Activated naive CD8-positive, alpha-beta T cell treated with anti-CD3 and anti-CD28 coated beads, Interleukin-2, amount 50 U/mL, for 24 hours (primary cell): ENCODE measurements at places on chromosomes 7 and 10.
A peak's percentile ranks its signal among the peaks of the same experiment; 100 is the strongest.

DNA sequence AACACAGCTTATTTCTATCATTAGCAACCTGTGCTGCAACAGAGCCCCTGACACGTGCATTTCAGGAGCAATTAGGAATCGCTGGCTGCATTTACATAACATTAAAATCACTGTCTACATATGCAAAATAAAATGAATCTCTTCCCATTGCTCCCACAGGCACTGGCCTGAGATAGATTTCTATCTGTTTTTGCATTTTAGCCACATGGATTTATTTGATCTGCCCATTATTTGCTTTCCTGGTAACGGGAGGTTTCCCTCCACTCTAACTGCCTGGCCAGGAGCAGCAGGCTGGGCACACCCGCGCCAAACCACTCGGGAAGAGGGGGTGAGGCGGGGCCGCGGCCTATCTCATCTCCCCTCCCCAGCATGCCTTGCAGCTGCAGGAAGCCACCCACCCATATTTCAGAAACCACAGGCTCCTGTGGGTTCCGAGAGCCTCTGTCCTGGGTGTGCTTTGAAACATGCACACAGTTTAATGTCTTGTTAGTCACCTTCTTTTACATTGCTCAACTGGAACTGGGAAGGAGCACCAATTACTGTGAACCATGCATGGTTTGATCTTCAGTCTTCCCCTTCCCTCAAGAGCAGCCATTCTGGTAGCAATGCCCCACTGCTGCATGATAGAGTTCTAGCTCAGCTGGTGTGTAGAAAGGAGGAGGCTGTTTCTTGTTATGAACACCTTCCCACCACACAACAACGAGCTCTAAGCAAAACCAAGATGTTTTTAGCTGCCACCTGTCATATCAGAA lies 37.7 kb upstream of the IKZF1 start:
- peak; percentile 80 for DNase-seq
- no peaks in the 10 kb centered on the region for H3K27me3 ChIP-seq
- peaks cover 2% of the 10 kb centered on the region for H3K36me3 ChIP-seq
- peak overlapping the region; percentile 78 for H3K4me3 ChIP-seq
- H3K4me1 ChIP-seq: peaks cover 98% of the 10 kb centered on the region

DNA sequence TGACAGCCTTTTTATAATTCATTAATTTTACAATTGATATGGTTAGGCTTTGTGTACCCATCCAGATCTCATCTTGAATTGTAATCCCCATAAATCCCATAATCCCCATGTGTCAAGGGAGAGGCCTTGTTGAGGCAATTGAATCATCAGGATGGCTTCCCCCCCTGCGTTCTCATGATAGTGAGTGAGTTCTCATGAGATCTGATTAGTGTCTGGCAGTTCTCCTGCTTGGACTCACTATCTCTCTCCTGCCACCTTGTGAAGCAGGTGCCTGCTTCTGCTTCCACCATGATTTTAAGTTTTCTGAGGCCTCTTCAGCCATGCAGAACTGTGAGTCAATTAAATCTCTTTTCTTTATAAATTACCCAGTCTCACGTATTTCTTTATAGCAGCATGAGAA lies 165.7 kb upstream of the GNAI1 start:
- no peak overlapping the region for H3K4me3 ChIP-seq
- no peaks in the 10 kb centered on the region for H3K27me3 ChIP-seq
- H3K36me3 ChIP-seq: no peaks in the 10 kb centered on the region
- no peaks in the 10 kb centered on the region for H3K4me1 ChIP-seq
- DNase-seq: no peak

DNA sequence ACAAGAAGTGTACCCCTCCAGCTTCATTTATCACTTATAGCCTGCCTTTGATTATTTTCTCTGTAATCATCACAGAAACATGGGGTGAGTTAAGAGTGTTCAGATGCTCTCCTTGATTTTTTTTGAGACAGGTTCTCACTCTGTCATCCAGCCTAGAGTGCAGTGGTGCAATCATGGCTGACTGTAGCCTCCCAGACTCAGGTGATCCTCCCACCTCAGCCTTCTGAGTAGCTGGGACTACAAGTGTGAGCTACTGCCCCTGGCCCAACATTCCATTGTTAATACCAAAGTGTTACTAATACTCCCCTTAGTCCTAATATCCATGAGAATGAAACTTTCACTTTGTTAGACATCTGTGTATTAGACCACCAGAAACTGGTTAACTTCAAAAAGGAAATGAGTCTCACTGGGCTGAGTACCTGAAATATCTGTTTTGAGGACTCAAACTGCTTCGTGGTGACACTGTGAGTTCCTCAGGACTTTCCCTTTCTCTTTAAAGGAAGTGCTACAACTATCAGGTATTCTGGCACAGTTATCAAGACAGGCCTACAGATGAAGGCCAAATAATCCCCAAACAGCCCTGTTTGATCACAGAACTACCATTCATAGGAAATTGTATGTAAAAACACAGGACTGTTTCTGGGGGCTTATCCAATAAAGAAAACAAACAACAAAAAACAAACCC lies 20.5 kb upstream of the CFAP70 start:
- no peaks in the 10 kb centered on the region for H3K27me3 ChIP-seq
- no peak for DNase-seq
- peaks cover 59% of the 10 kb centered on the region for H3K36me3 ChIP-seq
- H3K4me1 ChIP-seq: peaks cover 8% of the 10 kb centered on the region
- no peak overlapping the region for H3K4me3 ChIP-seq

GRCh38 chr10:1679821-1680650 lies 57.3 kb downstream of the ADARB2 start:
- H3K27ac ChIP-seq: no peak overlapping the region
- H3K4me3 ChIP-seq: no peak overlapping the region
- no peaks in the 10 kb centered on the region for H3K4me1 ChIP-seq

- peaks cover 51% of the 10 kb centered on the region for H3K4me1 ChIP-seq
- no peaks in the 10 kb centered on the region for H3K27me3 ChIP-seq
- no peak overlapping the region for H3K4me3 ChIP-seq
- DNase-seq: no peak
- peaks cover 78% of the 10 kb centered on the region for H3K36me3 ChIP-seq
- H3K27ac ChIP-seq: no peak overlapping the region
These were observed 60.0 kb downstream of the WAC start for GRCh38 chr10:28592953-28593352.

GRCh38 chr10:105042906-105043552 lies 401.9 kb downstream of the SORCS3 start:
- no peak for DNase-seq
- H3K27me3 ChIP-seq: no peaks in the 10 kb centered on the region
- H3K4me3 ChIP-seq: no peak overlapping the region

GRCh38 chr10:70462349-70462984 lies 16.1 kb upstream of the PALD1 start:
- H3K36me3 ChIP-seq: no peaks in the 10 kb centered on the region
- H3K27ac ChIP-seq: no peak overlapping the region
- DNase-seq: no peak
- H3K4me3 ChIP-seq: no peak overlapping the region
- peaks cover 7% of the 10 kb centered on the region for H3K4me1 ChIP-seq

GRCh38 chr10:26468291-26468690 lies 30.1 kb downstream of the APBB1IP start:
- H3K27me3 ChIP-seq: no peaks in the 10 kb centered on the region
- H3K27ac ChIP-seq: no peak overlapping the region
- no peak for DNase-seq

DNA sequence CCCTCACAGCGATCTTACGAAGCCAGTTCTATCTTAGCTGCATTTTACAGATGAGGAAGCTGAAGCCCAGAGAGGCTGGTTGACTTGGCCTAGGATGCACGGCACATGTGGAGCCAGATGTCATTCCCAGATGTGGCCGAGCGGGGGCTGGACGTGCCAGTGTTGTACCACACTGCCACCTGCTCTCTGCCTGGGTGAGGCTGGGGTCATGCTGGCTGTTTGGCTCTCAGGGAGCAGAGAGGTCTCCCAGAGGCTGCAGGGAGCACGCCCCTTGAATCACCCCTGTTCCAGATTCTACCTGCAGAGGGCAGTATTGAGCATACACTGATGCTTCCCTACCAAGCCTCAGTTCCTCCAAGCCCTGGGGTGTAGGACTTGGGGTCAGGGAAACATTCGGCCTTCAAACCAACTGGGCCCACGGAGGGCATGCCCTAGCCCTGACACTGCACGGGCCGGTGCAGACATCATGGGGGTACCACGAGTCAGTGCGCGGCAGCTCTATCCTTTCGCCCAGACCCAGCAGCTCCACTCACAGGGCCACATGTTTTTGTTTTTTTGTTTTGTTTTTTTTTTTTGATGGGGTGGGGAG lies 3.8 kb upstream of the GTF2IRD1 start:
- peaks cover under 1% of the 10 kb centered on the region for H3K27me3 ChIP-seq
- H3K4me3 ChIP-seq: no peak overlapping the region
- H3K36me3 ChIP-seq: no peaks in the 10 kb centered on the region

- H3K4me3 ChIP-seq: no peak overlapping the region
- no peak for DNase-seq
- no peaks in the 10 kb centered on the region for H3K36me3 ChIP-seq
- no peaks in the 10 kb centered on the region for H3K4me1 ChIP-seq
- no peaks in the 10 kb centered on the region for H3K27me3 ChIP-seq
These were observed 7.5 kb upstream of the GGCT start for GRCh38 chr7:30511973-30512662.

- H3K4me1 ChIP-seq: peaks cover 39% of the 10 kb centered on the region
- H3K27ac ChIP-seq: peak overlapping the region; percentile 89
- peak overlapping the region; percentile 84 for H3K4me3 ChIP-seq
These were observed 537 bp upstream of the MRPS24 start for GRCh38 chr7:43869867-43870240.

- H3K27ac ChIP-seq: no peak overlapping the region
- DNase-seq: no peak
- no peaks in the 10 kb centered on the region for H3K36me3 ChIP-seq
- H3K4me3 ChIP-seq: no peak overlapping the region
These were observed 133.6 kb upstream of the COL1A2 start for GRCh38 chr7:94261067-94261466.

DNA sequence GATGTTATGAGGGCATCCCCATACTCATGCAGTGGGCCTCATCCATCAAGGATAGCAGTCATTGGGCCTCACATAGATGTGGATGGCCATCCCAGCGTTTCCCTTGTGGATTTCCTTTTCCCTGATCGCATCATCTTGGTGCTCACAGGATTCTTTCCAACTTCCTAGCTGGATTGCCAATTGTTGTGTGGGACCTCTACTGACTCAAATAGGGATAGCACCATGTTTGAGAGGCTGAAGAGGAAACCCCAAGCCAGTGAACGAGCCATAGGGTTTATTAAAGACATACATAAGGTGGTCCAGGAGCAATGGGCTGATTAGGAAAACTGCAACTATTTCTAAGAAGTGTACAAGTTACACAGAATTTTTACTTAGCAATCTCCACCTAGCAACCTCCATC lies 21.8 kb downstream of the ASZ1 start:
- DNase-seq: no peak
- H3K4me1 ChIP-seq: no peaks in the 10 kb centered on the region
- H3K36me3 ChIP-seq: no peaks in the 10 kb centered on the region

- no peaks in the 10 kb centered on the region for H3K36me3 ChIP-seq
- H3K4me3 ChIP-seq: no peak overlapping the region
- H3K27ac ChIP-seq: no peak overlapping the region
- DNase-seq: no peak
- no peaks in the 10 kb centered on the region for H3K27me3 ChIP-seq
- H3K4me1 ChIP-seq: no peaks in the 10 kb centered on the region
These were observed 204.2 kb downstream of the DYNC1I1 start for GRCh38 chr7:95976369-95977060.

GRCh38 chr7:4204513-4205165 lies 477.5 kb upstream of the FOXK1 start:
- H3K27ac ChIP-seq: peak overlapping the region; percentile 43
- H3K36me3 ChIP-seq: no peaks in the 10 kb centered on the region
- H3K4me1 ChIP-seq: peaks cover 10% of the 10 kb centered on the region
- DNase-seq: peak; percentile 40
- H3K4me3 ChIP-seq: peak overlapping the region; percentile 72

DNA sequence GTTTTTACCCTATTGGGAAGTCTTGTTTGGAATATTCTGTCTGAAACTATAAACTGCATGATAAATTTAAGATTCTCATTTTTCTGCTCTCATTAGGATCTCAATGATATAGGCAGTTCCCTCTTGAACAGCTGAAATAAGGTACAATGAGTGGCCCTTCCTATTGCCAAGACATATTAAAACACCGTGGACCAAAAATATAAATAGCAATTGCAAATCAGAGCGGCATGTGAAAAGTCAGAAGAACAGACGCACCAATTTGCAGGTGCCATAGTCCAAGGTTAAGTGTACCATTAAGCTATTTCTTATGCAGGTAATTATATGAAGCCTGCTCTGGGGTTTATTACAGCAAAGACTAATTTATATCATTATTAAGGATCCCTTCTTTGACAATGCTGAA lies 920.8 kb upstream of the CELF2 start:
- H3K4me3 ChIP-seq: no peak overlapping the region
- H3K27me3 ChIP-seq: peaks cover 2% of the 10 kb centered on the region
- no peaks in the 10 kb centered on the region for H3K4me1 ChIP-seq

DNA sequence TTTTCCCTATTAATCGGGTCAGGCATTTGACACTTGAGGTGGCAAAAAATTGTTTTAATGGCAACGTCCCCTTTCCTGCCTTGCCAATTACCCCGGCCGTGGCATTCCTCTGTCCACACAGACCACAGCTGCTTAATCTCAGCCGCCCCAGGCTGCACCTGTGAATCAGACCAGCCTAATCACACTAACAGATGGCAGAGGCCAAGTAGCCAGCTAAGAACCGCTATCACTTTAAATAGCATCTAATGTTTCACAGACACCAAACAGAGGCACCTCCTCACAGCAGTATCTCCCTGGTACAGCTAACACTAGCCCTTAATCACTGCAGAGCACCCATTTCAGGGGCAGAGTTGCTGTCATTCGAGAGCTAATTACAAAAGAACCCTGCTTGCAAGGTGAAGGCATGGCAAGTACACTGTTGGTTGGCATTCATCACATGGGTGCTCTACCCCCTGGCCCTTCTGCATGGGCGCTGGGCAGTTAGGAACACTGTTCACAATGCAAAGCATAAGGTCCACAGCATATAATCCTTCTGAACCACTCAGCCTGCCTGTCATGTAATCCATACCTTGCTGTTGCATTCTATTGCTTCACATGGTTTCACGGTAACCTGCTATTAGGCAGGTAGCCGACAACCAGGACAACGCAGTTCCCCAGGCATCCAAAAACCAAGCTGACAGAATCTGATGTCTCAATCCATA lies 38.8 kb downstream of the FGFR2 start:
- no peaks in the 10 kb centered on the region for H3K27me3 ChIP-seq
- no peak overlapping the region for H3K27ac ChIP-seq
- no peaks in the 10 kb centered on the region for H3K36me3 ChIP-seq
- H3K4me1 ChIP-seq: no peaks in the 10 kb centered on the region
- DNase-seq: no peak
- no peak overlapping the region for H3K4me3 ChIP-seq

GRCh38 chr7:158321056-158321700 lies 266.4 kb downstream of the PTPRN2 start:
- no peak for DNase-seq
- no peak overlapping the region for H3K27ac ChIP-seq
- H3K4me1 ChIP-seq: no peaks in the 10 kb centered on the region
- no peak overlapping the region for H3K4me3 ChIP-seq
- peaks cover 3% of the 10 kb centered on the region for H3K27me3 ChIP-seq
- no peaks in the 10 kb centered on the region for H3K36me3 ChIP-seq
